ENCODE measurements at places on chromosomes 5 and 9.

DNA sequence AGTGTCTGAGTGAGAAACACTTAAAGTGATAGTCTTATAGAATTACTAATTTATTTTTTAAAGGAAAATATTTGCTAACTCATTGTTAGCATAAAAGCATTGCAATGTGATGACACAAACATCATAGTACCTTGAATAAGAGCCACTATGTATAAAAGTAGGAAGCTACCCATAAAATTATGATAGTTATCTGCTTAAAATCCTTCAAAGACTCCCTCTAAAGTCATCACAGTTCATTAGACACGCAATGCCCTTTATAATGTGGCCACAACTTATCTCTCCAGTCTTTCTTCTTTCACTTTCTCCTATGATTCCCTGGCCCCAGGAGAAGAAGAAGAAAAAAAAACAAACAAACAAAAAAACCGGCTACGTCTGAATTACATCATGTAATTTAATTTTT, 1144.0 kb upstream of the NUDT12 start:
- no peak for DNase-seq

GRCh38 chr9:128947527-128948301, at the start of the genes DOLK and NUP188:
DOLK (minus strand) TSS chr9:128947603; CDS start chr9:128947303, 300 bp downstream.
NUP188 (plus strand) TSS chr9:128947699; CDS start chr9:128947720, 21 bp downstream.
- DNase-seq, result peak; percentile 90

- no peak for DNase-seq
Observed at GRCh38 chr9:113808391-113809358, 67.4 kb upstream of the ZNF618 start.

DNA sequence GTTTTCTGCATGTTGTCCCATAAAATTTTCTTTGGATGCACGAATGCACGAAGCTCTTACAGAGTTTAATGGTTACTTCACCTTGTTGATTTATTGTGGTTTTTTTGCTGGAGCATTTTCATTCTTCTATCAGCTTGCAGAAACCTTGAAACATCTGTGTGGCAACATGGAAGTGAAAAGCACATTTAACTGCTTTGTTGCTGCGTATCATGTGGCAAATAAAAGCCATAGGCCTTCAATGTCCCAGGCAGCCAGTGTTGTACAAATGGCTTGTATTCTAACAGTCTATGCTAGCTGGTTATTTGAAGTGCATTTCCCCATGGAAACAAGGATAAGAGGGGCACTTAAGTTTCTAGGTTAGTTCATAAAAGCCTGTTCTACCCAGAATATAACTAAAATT, 42.5 kb upstream of the RASGRF2 start:
- no peak for DNase-seq

- no peak for DNase-seq
Observed at GRCh38 chr5:181223729-181224389, 778 bp downstream of the TRIM41 start.

DNA sequence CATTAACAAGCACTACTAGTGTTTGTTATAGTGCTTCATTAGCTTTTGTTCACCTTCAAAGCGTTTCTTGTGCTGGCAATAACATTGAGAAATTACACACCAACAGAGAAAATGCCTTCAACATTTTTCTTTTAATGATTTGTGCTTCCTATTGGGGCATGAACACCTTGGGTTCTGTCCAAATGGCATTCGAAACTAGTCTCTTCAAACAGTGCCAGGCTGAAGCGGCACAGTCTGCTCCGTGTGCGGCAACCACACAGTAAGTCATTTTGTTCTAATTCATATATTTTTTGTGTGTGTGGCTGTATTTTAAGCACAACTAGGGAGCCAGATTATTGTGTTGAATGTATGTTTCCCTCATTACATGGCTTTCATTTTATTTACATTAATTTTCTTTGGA, 414.7 kb upstream of the SGCD start:
- DNase-seq, result no peak

DNA sequence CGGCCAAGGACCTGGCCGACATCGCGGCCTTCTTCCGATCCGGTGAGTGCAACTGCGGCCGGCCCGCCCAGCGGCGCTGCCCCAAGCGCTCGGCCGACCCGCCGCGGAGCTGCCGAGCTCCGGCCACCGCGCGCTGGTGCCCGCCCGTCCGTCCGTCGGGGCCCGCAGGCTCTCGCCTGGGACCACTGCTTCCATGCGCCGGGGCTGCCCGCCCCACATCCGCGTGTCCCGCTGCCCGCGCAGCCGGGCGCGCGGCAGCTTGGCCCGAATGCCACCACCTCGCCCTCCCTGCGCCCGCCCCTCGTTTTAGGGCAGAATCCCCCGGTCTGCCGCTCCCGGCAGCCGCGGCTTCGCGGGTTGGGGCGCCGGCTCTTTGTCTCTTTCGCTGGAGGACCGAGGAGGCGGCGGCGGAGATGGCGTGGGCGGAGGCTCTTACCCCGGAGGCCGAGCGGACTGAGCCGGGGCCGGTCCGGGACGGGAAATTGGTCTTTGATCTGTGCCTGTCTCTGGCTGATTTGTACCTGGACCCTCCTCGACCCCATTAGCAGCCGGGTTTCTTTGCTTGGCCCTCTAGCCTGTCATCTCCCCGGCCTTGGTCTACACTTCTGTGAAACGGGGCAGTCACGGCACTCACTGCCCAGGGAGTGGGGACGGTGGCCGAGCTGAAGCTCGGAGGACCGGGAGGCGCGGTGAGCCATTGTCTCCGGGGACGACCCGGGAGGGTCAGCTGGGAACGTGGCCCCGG, 871 bp downstream of the TRIO start:
- DNase-seq, result peak; percentile 19

DNA sequence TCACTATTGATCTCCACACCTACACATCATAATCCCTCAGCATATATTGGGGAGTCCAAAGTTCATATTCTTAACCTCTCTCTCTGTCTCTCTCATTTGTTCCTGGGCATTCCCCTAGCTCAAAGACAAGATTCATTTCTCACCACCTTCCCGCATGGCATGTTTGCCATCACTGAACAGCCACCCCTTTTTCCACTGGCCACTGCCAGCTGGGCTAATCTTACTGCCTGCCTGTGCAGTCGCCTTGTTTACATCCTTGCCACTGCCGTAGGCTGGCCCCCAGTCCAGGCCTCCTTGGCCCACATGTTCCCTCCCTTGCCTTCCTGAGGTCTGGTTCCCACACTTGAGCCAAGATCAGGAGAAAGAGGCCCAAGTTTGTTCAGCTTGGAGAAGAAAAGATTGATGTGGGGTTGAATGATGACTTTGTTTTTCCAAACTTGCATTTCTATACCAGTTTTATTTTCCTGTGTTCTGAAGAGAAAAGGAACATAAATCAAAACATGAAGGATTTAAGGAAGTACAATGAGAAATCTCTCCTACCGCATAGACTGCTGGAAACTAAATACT, 80.2 kb downstream of the PLAC8L1 start:
- no peak for DNase-seq

GRCh38 chr5:78509884-78510769, 138.4 kb downstream of the LHFPL2 start:
- DNase-seq, result no peak

DNA sequence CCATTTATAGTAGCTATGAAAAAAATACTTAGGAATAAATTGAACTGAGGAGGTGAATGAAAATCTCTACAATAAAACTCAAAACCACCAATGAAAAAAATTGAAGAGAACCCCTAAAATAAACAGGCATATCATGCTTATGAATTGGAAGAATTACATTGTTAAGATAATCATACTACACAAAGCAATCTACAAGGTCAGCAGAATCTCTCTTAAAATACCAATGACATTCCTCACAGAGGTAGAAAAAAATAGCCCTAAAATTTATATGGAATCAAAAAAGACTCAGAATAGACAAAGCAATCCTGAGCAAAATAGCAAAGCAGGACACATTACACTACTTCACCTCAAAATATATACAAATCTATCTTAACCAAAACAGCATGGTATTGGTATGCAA, 23.2 kb downstream of the PRDM9 start:
- DNase-seq, result no peak

DNA sequence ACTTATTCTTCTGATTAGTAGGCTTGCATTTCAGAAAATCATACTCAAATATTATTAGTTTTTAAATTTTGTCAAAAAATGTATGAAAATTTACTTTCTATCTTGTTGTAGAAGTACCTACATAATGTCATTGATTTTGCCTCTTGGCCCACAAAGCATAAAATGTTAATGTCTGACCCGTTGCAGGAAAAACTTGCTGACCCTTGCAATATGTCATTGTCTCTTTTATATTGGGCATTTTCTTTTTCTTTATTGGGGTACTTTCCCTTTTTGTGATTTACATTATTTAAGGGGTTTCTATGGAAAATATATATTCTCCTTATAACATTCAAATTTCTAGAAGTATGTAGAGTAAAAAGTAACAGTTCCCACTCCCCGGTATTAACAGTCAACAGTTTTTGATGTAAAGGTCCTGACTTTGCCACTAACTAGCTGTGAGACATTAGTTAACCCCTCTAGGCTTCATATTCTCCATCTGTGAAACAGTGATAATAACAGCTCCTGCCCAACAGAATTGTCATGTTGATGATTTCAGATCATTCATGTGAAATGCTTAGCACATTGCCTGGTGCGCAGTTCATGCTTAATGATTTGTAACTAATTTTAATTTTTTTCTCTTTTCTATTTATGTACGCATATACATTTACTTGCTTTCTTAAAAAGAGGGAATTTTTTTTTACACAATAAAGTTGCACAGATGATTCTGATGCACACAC, 243.2 kb downstream of the ARHGAP26 start:
- DNase-seq, result no peak

- DNase-seq, result no peak
Observed at GRCh38 chr9:16608906-16609305, 261.6 kb downstream of the BNC2 start.

- no peak for DNase-seq
Observed at GRCh38 chr9:104090578-104090977, 3.5 kb upstream of the SMC2 start.

GRCh38 chr5:168449166-168449565, 37.1 kb upstream of the RARS1 start:
- DNase-seq, result no peak

DNA sequence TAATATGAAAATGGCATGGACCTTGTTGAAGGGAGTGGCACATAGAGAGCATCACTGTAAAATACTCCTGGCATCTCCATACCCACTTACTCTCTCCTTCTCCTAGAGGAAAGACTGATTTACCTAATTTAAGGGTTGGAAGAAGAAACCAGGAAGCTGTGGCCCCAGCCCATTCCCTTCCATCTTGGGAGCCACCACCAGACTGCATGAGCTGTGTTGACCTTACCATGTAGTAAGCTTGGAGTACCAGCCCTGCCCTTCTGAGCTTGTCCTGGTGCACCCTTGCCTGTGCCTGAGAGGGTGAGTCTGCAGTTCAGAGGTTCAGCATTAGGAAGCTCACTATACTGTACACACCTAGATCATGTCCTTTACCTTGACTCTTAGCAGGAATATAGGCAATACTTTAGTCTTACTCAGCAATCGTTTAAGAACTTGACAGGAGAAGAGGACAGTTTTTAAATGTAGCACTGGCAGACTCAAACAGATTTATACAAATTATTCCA, 35.7 kb upstream of the HMGCS1 start:
- no peak for DNase-seq

DNA sequence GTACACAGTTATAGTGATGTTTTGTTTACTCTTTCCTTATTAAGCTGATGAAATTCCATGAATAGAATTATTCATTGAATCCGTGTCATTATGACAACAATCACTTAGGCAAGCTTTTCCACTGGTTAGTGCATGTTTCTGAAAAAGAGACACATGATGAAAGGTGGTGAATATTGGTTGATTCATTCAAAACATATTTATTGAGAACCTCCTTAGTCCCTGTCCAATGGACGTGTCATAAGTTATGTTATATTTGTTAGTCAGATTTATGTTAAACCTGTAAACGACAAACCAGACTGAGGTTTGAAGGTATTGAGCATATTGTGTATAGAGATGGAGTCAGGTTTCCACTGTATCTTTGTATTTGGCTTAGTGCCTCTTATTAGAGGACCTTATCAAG, 1888.9 kb upstream of the CDH6 start:
- DNase-seq, result no peak

DNA sequence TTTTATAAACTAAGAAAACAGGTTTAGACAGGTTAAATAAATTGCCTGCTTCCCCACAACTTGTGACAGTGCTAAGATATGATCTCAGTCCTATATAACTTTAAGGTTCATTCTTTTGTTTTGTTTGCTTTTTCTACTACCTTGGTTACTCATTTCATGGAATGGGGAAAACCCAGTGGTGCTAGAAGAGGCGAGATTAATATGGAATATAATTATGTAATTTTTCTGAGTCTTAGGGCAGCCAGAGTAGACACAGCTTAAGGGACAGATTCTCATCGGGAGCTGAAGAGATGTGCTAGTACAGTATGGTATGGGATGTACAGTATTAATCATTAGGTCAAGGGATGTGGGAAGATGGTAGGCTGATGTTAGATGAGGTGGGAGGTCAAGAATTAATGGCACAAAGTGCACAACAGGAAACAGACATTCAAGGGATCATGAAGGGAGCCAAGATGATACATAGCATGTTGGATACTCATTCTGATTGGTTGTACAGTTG, 6.2 kb downstream of the TRIM32 start:
- no peak for DNase-seq

GRCh38 chr5:115831163-115831768, 10.1 kb downstream of the ATG12 start:
- DNase-seq, result peak; percentile 4

GRCh38 chr5:154505567-154505966, 27.5 kb upstream of the HAND1 start:
- DNase-seq, result no peak

- no peak for DNase-seq
Observed at GRCh38 chr5:65825408-65826328, 100.7 kb upstream of the ERBIN start.

DNA sequence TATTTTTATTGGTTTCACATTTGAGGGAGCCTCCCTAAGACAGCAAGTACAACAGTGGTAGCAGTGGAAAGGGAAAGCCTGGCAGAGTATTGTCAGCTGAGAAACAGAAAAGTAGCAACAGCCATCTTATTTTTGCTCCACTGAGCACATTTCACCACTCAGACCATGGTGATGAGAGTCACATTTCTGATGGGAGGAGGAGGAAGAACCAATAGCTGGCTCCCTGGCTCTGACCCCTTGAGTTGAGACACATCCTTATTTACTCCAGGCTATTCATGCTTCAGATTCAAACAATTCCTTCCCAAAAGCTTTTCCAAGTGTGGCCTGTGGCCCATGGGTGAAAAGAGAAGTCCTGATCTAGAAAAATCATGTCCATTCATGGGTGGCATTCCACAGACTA, 236.3 kb downstream of the ARHGAP26 start:
- DNase-seq, result peak; percentile 3

- no peak for DNase-seq
Observed at GRCh38 chr5:123598028-123598689, 86.2 kb downstream of the CSNK1G3 start.

- DNase-seq, result peak; percentile 3
Observed at GRCh38 chr5:148209151-148209770, 6.4 kb downstream of the SPINK6 start.

DNA sequence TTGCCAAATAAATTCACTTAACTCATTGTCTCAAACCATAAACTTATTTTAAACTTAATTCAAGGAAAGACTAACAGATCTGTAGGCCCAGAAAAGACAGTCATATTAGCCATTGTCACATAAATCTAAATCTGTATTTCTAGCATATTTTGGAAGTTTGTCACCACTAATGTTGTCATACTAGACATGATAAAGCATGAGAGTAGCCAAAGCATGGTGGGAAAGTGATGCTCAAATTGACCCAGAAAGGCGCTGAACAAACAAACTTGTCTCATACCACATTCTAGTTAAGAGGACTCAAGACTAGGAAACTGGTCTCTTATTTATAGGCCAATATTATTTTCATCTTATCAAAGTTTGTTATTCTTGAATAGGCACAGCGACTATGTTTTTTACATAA, 99.4 kb downstream of the VCAN start:
- no peak for DNase-seq

GRCh38 chr9:70444904-70445303, 30.4 kb upstream of the KLF9 start:
- DNase-seq, result no peak
